ENCODE measurements at places on chromosomes 3 and 15.

DNA sequence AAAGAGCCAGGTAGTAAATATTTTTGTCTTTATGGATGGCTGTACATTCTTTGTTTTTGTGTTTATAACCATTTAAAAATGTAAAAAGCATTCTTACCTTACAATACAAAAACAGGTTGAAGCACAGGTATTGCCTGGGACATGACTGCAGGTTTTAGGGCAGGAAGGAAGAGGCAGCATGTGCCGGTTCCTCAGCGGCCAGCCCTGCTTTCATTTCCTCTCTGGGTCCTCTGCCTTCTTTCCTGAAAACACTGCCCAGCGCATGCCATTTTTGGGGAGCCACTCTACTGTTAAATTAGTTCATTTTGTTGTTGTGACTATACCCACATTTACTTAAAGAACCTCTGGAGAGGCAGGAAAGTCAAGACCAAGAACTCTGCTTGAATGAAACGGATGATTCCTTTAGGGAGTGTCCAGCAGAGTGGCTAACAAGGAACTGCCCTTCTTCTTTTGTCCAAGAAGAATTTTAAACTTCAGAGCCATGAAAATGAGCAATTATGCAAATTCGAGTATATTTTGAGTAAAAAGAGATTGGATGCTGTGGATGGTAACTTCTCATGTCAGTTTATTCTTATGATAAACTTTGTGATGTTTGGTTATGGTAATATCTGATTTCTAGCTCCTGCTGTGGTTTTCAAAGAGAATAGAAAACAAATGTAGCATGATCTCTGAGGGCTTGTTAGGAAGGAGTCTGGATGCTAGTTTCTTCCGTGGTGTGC, 52.7 kb downstream of the SACM1L start:
- no peak for DNase-seq

GRCh38 chr3:21747376-21747775, 3.6 kb downstream of the ZNF385D start:
- DNase-seq: no peak

DNA sequence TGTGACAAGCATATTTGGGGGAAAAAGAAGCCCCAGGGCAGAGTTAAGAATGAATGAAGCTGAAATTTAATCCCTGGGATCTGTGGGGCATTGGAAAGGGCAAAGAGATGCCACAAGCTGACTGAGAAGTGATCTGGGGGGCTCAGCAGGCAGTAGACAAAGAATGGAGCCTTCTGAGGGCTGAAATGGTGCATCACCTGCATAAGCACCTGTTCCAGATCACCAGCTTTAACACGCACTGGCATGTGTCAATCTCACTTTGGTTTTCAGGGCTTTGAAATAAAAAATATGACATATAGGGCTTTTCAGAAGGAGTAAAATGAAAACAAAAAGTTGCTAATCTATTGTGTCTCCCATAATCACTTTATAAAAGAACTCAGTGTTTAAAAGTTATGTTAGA, 210.8 kb upstream of the ARHGEF26 start:
- no peak for DNase-seq

DNA sequence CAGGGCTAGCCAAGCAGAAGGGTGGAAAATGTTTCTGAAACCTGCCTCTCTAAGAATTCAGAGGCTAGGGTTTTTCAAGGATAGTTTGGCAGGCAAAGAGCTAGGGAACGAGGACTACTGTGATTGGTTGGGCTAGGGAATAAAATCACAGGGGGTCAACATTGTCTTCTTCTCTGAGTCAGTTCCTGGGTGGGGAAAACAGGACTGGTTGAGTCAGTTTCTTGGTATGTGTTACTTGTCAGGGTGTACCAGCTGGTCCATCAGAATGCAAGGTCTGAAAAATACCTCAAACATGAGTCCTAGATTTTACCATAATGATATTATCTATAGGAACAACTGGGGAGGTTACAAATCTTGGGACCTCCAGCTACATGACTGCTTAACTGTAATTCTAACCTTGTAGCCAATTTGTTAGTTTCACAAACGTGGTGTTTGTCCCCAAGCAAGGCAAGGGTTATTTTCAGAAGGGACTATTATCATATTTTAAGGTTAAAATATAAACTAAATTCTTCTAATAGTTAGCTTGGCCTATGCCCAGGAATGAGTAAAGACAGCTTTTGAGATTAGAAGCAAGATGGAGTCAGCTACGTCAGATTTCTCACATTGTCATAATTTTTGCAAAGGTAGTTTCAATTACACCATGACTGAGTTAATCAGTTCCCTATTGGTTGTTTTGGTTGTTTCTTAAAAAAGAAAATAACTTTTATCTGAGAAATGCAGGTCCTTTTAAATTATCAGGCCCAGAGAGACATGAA, 231.5 kb downstream of the ALCAM start:
- no peak for DNase-seq

DNA sequence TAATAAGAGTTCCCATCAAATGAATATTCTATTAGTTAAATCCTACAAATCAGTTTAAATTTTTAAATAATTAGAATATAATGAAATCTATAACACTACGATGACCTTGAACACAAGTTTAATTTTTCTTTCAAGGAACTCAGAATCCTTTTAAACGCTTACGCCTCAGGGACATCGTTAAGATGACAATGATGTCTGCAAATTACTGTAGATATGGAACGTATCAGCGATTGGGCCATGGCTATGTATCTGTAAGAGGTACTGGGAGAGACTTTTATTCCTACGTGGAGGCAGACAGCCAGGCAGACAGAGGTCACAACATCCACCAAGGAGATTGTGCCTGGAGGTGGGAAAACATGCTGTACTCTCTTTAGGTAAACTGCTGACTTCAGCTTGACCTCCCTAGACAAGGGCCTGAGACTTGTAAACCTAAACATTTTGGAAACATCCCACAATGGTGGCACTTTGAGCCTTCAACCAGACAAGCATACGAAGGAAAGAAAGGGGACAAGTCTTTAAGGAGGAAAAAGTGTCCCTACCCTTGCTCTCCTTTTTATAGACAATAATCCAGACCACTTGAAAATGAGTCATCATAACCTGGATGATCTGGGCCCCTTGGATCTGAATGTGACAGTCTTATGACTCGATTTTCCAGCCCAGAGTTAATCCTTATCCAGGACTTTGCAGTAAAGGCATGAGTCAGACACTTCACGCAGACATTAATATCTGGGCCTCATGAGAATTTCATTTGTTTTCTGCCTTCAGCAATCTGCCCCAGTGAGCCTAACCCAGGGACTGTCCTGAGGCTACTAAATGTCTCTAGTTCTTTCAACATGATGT, 6.8 kb upstream of the LDHAL6B start:
- no peak for DNase-seq

GRCh38 chr3:95797081-95797480, 1017.3 kb upstream of the EPHA6 start:
- no peak for DNase-seq

GRCh38 chr3:57091521-57092273, 31.2 kb downstream of the SPATA12 start:
- DNase-seq: no peak

- no peak for DNase-seq
Observed at GRCh38 chr3:190424108-190424477, 25.6 kb downstream of the TMEM207 start.

GRCh38 chr3:142958707-142959106, 4.8 kb downstream of the PAQR9 start:
- no peak for DNase-seq

- DNase-seq: no peak
Observed at GRCh38 chr15:66095871-66096687, 157.5 kb downstream of the MEGF11 start.

DNA sequence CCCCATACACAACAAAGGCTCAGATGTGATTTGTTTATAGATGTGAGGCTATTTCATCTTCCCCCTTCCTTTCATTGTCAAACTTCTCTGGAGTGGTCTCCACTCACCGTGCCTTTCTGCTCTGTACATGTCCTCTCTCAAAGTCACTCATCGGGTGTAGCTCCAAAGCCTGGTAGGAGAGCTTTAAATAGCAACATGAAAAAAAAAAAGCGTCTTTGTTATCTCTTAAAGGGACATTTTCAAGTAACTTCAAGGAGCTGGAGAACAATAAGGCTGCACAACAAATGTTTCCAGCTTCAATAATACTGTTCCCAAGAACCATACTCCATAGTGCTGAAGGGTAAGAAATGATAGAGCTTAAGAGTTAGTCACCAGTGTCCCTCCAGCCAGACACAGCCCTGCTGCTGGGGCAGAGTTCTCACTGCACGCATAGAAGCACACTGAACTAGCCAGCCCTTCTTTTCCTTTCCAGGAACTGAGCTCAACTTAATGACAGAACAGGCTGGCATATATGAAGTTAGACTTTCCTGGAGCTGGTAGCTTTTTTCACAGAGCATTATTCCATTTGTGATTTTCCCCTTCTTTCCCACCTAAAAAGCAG, 8.1 kb downstream of the FBXO40 start:
- no peak for DNase-seq

DNA sequence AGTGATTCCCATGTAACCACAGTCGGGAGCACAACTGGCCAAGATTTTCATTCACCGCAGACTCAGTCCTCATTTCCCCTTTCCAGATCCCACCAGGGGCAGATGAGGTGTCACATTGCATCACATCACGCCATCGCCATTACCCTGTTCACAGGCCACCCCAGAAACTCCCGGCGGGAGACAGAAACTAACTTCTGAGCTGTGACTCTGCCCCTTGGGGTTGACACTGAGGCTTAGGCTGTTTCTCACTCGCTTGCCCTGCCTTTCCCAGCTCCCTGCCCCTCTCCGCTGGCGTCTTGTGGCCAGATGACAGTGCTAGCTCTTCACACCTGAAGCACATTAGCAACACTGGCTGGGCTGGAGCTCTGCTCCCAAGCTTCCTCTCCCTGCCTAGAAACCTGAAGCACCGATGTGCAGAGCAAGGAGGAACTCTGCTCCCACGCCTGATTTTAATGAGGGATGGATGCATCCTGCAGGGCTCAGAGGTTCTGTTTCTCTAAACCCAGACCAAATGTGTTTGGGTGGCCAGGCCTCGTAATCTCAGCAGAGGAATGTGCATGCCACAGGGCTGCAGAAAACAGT, 88.8 kb upstream of the CTDSPL start:
- no peak for DNase-seq

DNA sequence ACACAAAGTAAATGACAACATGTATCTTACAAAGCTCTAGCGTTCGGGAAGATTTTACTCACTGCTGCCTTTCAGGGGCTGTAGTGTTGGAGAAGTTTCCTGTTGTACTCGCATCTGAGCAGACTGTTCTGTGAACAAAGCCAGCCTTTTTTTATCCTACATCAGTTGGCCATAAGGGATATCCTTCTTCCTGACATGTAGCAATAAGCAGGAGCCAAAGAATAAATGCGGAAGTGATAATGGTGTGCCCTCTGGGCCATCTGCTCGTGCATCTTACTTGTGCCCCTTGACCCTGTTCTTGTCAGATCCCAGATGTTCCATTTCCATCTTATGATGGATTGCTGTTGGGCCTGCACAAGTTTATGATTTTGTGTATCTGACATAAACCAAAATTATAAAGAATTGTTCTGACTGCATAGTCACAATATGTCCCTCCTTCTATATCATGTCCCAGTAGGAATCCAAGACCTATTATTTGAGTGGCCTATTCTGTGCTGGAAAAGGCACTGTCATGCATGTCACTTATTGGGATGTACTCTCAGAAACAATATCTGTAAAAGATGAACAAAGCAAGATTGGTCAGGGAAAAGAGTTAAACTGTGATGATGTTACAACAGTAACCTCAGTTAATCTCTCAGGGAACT, 631.3 kb downstream of the NSUN3 start:
- DNase-seq: no peak

GRCh38 chr3:192831111-192831644, 86.5 kb downstream of the MB21D2 start:
- DNase-seq: no peak

GRCh38 chr3:24591661-24592555, 97.3 kb upstream of the THRB start:
- no peak for DNase-seq

DNA sequence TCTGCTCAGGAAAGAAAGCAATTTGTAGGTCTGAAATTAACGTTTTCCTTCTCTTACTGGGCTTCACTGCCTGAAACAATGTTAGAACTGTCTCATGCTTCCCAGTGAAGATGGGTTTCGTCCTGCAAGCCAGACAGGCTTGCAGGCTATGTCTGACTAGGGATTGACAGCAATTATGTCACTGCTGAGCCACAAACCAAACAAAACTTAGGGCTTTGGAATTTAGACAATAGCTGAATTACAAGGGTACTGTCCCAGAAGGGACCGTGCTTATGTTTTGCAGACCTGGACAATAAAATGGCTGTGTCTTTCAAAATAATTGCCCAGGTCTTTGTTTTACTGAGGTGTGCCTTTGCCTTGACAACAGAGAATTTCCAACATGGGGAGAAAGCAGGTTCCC, 46.3 kb upstream of the CCDC80 start:
- no peak for DNase-seq

DNA sequence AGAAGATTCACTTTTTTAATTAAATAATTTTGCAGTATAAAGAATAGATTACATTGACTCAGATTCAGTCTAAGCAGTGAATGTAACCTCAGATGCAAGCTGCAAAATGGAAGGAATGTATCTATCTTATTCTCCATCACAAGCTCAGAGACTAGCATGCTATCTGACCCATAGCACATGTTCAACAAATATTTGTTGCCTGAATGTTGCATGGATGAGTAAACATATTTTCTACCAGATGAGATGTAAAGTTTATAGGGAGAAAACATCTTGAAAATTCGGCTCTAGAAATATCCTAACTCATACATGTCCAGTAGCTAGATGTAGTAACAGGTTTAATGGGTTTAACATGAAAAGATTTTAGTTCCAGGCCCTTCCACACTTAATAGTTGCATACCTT, 234.2 kb downstream of the MECOM start:
- DNase-seq: no peak

GRCh38 chr3:79906106-79906505, 138.3 kb upstream of the ROBO1 start:
- DNase-seq: no peak

DNA sequence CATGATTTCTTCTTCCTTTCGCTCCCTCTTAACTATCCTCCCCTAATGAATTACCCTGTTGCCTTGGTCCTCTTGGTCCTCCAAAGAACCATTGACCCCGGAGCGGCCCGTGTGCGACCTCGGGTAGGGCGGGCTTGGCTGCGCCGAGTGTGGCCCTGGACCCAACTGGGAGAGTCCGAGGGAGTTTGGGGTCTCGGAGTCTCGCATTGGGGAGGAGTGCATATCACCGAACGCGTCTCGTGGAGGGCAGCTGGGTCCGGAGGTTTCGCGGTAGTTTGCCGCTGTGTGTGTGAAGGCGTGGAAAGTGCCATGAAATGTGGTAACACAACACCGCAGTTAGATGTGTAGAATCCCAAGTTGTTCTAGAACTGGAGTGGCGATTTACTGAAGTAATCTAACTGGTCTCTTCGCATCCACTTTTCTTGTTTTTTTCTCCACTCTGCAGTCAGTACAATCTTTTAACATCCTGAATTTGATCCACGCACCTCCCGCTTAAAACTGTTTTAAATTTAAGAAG, 363 bp downstream of the GTF2E1 start:
- DNase-seq: no peak

DNA sequence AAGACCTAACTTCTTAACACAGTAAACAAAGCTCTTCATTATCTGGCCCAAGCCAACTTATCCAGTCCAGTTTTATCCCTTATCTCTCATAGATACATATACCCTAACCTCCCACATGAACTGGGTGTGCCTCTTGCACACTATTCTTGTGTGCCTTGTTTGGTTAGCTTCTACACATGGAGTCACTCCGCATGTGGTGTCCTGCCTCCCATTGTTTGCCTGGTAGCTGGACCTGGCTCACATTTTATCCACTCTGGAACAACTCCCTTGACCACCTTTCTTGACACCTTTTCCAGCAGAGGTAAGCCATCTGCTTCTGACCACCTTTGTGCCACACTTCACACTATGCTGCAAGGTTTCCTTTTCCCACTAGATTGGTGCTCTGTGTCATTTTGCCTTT, 15.2 kb downstream of the TIPARP start:
- DNase-seq: no peak

GRCh38 chr3:190183121-190183520, 62.4 kb upstream of the P3H2 start:
- DNase-seq: no peak
